ENCODE measurements at places on chromosomes 16 and 17.

DNA sequence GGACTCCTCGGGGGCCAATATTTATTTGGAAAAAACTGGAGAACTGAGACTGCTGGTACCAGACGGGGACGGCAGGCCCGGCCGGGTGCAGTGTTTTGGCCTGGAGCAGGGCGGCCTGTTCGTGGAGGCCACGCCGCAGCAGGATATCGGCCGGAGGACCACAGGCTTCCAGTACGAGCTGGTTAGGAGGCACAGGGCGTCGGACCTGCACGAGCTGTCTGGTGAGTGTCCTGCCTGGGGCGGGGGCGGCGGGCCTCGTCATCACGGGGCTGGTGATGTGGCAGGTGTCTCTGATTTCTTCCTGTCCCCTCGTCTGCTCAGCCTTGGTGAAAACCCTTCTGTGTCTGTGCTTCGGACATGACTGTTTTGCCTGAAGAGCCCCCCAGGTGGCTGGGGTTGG, 5.7 kb downstream of the METRNL start:
- DNase-seq, result no peak

GRCh38 chr16:55577887-55578286, 11.4 kb downstream of the CAPNS2 start:
- no peak for DNase-seq

GRCh38 chr16:80341263-80341662, 199.5 kb upstream of the DYNLRB2 start:
- no peak for DNase-seq

DNA sequence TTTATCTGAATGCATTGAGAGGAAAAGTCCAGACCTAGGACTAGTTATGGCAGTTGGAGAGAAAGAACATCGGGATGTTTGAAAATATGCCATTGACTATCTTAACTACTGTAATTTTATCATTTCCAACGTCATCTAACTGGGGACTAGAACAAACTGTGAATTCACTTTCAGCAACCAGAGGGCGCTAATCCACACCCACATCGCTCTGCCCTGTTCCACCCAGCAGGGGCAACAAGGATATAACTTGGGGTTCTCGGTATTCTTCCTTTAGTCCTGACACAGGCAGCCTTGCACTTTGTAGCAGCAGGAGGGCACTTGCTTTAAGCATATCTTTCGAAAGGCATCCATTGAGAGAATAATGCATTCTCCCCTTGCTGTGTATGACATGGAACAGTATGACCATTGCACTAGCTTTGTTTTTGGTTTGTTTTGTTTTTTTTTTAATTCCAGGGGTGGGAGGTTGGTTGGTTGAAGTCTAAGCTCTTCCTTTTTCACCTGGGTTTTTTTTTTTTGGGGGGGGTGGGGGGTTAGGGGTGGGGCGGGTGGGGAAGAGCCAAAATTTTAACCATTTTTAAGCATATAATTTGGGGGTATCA, 31.5 kb downstream of the SIAH1 start:
- DNase-seq, result no peak

DNA sequence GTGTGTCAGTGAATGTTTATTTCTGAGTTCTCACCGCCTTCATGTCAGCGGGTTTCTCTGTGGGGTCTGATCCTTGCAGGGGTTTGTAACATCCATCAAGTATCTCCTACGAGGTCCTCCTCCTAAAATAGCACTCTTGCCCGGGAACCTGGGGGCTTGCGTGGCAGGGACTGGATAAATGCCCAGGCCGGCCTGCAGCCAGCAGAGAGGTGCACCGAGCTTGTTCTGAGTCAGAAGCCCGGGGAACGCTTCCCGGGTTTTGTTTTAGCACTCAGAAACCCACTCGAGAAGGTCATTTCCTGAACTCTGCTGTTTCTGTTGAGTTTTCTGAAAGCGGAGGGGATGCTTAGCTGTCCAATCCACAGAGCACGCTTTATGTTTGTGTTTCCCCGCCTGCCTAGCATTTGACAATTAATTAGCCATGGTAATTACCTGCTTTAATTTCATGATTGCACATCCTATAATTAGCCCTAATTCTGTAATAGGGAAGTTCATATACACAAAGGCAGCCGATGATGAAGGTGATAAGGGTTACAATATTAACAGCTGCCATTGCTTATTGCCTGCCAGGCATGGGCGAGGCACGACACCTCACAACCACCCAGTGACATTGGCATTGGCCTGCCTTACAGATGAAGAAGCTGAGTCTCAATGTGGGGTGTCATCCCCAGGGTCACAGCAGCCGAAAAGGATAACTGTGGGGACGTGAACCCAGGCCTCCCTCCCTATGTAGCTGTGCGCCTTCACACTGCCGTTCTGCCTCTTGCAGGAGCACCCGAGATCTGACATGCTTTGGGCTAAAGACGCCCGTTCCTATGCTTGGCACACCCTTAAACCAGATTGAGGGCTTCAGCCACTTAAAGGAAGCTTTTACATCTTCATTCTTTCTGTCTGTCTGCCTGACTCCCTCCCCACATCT, 333.1 kb downstream of the CPPED1 start:
- no peak for DNase-seq
